ENCODE measurements at places on chromosomes 5 and 9.

GRCh38 chr5:134813827-134814226 lies 31.9 kb upstream of the C5orf24 start:
- DNase-seq = no peak

DNA sequence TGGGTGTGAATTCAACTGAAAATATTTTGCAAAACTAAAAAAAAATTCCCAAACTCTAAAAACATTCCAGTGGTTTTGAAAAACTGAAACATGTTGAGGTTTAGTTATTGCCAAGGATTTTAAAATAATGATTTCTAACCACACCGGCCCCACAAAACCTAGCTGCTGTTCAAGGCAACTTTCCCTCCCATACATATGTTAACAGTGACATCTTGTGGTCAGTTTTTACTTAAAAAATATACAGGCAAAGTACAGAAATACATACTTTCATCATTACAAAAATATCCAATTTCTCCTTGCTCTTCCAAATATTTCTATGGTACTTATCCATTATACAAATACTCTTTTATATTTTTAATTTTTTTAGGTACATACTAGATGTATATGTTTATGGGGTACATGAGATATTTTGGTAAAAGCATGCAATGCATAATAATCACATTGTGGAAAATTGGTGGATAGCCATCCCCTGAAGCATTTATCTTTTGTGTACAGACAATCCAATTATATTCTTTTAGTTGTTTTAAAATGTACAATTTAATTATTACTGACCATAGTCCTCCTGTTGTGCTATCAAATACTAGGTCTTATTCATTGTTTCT lies 34.4 kb upstream of the MRPS30 start:
- peak; percentile 1 for DNase-seq

- DNase-seq = no peak
These were observed 45.3 kb downstream of the MAP1B start for GRCh38 chr5:72152545-72152944.

DNA sequence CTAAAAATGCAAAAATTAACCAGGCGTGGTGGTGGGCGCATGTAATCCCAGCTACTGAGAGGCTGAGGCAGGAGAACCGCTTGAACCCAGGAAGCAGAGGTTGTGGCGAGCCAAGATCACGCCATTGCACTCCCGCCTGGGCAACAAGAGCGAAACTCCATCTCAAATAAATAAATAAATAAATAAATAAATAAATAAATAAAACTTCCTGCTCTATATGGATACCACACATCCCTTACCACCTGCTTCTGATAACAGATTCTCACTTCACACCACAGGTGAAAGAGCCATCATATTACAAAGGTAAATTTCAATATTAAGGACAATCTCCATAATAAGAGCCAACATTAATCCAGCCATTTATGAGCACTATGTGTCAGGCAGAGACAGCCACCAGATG lies 9.4 kb upstream of the PWWP2A start:
- no peak for DNase-seq

DNA sequence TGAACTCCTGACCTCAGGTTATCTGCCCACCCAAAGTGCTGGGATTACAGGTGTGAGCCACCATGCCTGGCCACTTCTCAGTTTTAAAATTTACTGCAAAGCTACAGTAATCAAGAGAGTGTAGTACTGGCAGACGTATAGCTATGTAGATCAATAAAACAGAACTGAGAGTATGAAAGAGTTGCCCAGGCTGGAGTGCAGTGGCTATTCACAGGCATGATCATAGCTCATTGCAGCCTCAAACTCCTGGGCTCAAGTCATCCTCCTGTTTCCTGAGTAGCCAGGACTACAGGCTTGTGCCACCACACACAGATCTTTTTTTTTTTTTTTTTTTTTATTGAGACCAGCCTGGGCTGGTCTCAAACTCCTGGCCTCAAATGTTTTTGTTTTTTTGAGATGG lies 26.5 kb upstream of the NCS1 start:
- no peak for DNase-seq

- DNase-seq = no peak
These were observed 200.3 kb downstream of the TRPM3 start for GRCh38 chr9:70921136-70921535.

DNA sequence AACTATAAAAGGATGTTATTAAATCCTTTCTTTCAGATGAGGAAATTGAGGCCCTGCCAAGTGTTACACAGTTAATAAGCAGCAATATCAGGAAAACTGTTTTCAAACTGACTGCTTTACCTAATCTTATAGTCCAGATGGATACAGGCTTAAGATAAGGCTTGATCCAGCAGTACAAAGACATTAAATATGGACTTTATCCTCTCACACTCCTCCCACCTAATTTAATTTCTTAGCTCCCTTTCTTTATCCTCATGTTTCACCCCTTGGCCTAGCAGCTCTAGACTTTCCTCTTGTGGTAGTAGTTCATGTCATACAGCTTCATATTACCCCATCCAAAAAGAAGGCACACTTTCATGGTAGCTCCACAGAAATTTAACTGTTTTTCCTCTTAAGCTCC lies 164.5 kb downstream of the BAAT start:
- DNase-seq = no peak

DNA sequence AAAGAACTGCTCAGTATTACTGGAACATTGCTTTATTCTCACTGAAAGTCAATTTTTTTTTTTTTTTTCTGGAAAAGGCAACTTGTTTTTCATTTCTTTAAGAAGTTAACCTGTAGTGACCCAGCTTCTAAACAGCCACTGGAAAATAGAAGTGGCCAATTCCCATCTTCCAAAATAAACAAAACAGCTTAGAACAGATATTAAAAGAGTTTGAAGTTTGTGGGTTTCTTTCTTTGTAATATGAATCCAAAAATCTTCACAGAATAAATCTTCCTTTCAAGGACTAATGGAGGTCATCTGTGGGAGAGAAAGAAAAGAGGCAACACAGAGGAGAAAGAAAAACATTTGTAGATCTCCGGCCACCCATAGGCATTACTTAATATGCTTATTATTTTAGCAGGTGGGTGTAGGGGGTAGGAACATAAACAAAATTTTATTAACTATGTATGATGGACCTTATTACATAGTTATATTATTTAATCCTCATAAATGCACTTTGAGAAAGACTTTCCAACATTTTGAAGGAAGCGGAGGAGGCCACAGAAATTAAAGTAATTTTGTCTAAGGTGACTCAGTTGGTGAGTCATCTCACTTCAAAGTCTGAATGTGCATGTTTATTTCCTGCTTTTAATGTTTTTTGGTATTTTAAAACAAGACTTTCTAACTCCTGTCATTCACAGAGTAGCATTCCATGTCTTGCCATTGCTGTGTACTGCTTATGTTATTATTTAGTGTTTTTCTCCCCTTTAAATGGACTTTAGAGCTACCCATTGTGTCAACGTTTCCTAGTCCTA lies 1791.8 kb upstream of the WWC1 start:
- no peak for DNase-seq

DNA sequence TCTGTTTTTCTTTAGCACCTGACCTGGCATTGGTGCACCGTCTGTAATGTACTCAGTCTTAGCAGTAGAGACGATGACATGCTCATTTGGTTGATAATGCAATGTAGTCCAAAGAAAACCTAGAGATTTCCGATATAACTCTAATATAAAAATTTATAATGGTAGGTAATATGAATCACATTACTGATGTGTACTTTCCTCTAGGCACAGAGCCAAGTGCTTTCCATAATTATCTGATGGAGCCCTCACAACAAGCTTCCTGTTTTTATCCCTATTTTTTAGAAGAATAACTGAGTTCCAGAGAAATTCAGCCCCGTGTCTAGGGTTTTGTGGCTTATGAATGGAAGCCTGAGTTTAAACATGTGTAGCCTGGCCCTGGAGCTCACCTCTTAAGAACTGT lies 53.7 kb downstream of the KDM4C start:
- DNase-seq = no peak

GRCh38 chr9:70602321-70603019 lies 188.0 kb upstream of the KLF9 start:
- DNase-seq = peak; percentile 44

DNA sequence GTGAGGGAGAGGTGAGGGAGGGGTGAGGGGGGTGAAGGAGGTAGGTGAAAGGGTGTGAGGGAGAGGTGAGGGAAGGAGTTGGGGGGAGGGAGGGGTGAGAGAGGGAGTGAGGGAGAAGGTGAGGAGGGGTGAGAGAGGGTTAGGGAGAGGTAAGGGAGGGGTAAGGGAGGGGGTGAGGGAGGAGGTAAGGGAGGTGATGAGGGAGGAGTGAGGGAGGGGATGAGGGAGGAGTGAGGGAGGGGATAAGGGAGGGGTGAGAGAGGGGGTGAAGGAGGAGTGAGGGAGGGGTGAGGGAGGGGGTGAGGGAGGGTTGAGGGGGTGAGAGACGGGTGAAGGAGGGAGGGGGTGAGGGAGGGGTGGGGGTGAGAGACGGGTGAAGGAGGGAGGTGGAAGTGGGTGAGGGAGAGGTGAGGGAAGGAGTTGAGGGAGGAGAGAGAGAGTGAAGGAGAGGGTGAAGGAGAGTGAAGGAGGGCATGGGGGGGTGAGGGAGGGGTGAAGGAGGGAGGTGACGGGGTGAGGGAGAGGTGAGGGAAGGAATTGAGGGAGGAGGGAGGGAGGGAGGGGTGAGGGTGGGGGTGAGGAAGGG lies 18.5 kb downstream of the NINJ1 start:
- no peak for DNase-seq

GRCh38 chr9:134564431-134565170 lies 77.0 kb upstream of the COL5A1 start:
- DNase-seq = no peak

GRCh38 chr9:114465906-114466900 lies 39.1 kb downstream of the WHRN start:
- no peak for DNase-seq

DNA sequence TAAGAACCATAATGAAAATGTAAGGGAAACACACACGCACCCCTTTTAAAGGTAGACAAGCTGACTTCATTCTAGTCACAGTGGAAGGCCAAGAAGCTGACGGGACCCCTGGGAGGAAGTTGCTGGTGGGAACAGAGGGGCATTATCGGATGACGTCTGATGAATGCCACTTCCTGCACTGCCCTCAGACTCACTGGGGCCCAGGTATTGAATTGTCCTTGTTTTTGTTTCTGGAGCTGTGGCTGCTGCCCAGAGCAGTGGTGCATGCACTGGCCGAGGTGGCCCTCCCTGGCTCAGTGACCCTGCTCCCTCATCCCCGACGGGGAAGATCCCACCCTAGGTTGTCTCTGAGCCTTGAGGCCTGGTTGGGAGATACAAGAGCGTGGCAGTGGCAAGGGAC lies 15.3 kb upstream of the RPL26L1 start:
- DNase-seq = no peak

DNA sequence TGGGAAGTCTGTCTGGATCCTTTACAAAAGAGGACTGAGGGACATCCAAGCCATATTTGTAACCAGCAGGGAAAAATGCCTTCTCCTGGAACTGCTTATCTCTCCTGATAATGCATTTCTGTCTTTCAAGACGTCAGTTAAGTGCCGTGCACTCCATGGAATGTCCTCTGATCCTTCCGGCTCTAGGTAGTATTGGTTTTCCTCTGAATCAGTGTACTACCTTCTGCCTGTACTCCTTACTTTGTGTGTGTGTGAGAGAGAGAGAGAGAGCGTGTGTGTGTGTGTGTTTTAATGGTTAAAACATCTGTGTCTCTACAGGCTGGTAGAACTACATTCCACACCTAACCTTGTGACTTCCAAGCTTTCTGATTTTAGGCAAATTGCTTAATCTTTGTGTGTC lies 89.9 kb downstream of the PIP5K1B start:
- DNase-seq = no peak

DNA sequence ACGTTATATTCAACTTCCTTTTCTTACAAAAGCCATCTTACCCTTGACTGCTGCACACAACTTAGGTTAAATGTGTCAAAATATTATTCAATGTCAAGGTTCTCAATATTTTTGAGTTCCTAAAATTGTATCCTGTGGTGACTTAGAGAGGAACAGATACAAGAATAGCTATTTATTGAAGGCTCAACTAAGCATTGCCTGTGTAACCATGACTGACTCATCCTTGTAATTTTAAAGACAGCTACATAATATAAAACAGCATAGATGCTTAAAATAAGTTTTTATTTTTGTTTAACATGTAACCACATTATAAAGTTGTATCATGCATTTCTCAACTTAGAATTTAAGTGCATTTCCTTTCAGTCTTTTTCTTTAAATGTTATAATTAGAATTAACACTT lies 312.9 kb upstream of the RGMB start:
- no peak for DNase-seq

GRCh38 chr5:151454166-151454565 lies 6.8 kb downstream of the SLC36A1 start:
- DNase-seq = no peak

DNA sequence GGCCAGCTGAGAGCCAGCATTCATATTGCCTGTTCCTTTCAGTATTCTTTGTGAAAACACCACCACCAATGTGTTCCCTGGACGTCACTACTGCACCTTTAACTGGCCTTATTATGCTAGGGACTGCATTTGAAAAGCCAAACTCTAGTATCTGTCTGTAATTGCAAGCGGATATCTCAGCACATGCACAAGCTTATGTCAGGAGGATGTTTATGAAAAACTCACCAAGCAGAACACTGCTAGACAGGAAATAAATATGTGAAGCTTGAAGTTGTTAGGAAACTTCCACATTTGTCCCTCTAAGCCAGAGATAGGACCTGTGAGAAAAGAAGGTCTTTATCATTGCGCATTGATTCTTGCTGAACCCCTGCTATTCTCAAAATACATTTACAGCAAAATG lies 135.4 kb upstream of the CCDC152 start:
- DNase-seq = peak; percentile 73

GRCh38 chr5:141992349-141992963 lies 20.4 kb downstream of the GNPDA1 start:
- DNase-seq = peak; percentile 40

DNA sequence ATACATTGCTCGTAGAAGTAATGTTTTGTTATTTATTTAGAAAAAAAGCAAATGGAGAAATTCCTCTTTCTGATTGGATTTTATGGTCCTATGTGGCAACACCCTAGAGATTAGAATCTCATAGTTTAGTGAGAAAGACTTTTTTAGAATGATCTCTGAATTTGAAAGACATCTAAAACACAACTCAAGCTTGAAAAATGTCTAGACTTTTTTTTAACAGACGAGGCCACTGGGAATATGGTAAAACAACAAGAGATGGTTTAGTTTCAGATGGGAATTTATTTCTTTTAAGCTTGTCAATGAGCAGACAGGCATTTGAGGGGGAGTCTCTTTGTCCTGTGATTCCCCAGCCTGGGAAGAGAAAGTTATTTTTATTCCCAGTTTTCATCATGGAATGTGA lies 122.1 kb downstream of the NTRK2 start:
- no peak for DNase-seq

- no peak for DNase-seq
These were observed 1.7 kb upstream of the CCDC183 start for GRCh38 chr9:136794281-136794999.

DNA sequence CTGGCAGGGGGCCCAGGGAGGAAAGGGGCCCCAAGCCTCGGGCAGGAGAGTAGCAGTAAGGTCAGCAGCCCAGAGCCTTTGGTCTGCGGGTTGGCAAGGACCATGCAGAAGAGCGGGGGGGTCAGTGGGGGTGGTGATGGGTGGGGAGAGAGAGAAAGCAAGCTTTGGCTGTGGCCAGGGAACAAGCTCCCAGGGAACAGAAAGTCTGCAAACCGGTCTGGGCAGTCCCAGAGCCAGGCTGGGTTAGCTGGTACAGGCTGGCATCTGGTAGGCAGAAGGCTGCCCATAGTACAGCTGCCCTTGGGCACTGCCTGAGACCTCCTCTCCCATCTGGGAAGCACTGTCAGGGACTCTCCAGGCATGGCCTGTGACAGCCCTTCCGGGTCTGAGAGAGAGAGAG lies 10.5 kb upstream of the EPB41L4B start:
- no peak for DNase-seq

- no peak for DNase-seq
These were observed 64.7 kb downstream of the STK10 start for GRCh38 chr5:172123269-172123692.

- no peak for DNase-seq
These were observed 57.6 kb downstream of the DPYSL3 start for GRCh38 chr5:147452165-147452811.
